ENCODE measurements at places on chromosomes 11 and 22.

DNA sequence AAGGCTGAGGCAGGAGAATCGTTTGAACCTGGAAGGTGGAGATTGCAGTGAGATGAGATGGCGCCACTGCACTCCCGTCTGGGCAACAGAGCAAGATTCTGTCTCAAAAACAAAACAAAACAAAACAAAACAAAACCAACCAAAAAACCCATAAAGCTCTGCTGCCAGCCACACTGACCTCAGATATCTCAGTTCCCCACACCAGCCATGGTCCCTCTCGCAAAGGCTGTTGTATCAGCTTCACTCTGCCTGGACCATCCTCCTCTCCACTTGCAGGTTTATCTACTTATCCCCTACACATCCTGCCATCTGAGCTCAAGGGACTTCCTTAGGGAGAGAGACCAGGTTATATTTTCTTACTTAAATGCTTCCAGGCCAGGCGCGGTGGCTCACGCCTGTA lies 11.1 kb downstream of the BACE1-AS start:
- no peak for DNase-seq

DNA sequence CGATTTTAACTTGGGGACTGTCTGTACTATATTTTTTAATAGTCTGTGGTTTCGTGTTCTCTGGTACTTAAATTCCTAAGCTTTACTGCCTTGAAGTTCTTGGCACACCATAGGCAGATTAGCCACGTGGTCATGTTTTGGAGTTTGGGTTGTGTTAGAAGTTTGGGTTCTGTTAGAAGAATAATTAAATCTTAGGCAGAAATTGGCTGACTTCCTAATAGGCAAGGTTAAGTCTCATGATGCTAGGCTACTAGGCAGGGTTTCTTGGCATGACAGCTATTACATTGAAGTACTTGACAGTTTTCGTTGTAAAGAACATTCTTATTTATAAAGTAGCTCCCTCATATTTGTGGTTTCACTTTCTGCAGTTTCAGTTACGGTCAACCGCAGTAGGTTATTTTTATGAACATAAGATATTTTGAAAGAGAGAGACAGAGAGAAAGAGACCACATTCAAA lies 30.0 kb upstream of the MMP7 start:
- DNase-seq = no peak

GRCh38 chr11:119372260-119373058 lies 9.0 kb downstream of the USP2 start:
- DNase-seq = peak; percentile 77

- DNase-seq = no peak
These were observed 80.8 kb upstream of the NNMT start for GRCh38 chr11:114215428-114215827.

DNA sequence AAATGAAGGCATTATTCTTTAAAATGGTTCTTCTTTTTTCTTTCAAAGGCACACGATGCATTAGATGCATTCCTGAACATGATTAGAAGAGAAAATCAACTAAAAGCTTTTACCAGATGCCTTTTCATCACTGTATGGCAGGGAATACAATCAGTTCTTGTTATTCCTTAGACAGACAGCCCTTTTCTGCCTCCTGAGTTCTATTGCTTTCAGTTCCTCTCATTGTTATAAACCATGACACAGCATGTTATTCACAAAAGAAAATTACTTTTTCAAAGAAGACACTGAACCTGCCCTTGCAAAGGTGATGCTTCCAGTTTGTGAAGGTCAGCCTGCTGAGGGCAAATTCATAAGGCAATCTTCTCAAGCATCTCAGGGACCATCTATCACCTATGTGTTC lies 70.1 kb downstream of the FAM181B start:
- no peak for DNase-seq

DNA sequence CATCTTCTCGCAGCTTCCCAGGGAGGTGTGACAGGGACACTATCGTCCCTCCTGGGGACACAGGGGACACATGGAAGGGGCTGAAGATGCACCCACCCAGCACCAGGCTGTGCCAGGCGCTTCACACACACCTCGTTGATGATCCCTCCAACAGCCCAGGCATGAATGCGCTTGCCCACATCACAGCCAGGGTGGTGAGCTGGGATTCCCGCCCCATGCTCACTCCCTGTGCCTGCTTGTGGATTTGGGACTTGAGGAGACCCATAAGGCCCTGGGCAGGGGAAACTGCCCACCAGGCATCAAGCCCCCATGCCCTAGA lies 57.8 kb downstream of the OTOG start:
- DNase-seq = no peak

GRCh38 chr11:83909579-83910534 lies 623.7 kb upstream of the CCDC90B start:
- no peak for DNase-seq

- no peak for DNase-seq
These were observed 27.5 kb upstream of the MTNR1B start for GRCh38 chr11:92941676-92942571.

- no peak for DNase-seq
These were observed 131.2 kb downstream of the BUD13 start for GRCh38 chr11:116641561-116642045.

GRCh38 chr22:40237241-40237640 lies 59.5 kb downstream of the TNRC6B start:
- no peak for DNase-seq

All from posterior vena cava (tissue), 2 donors.